Testis (tissue), 5 donors: ENCODE measurements at places on chromosomes 12 and 14.
A peak's percentile ranks its signal among the peaks of the same experiment; 100 is the strongest.

GRCh38 chr14:34711169-34711568 lies 3.2 kb downstream of the CFL2 start:
- DNase-seq: peak; percentile 33

GRCh38 chr14:93150227-93151208 lies 34.2 kb downstream of the MOAP1 start:
- peak; percentile 24 for DNase-seq

GRCh38 chr12:121812320-121812871 lies 8.6 kb downstream of the SETD1B start:
- peak; percentile 82 for DNase-seq

DNA sequence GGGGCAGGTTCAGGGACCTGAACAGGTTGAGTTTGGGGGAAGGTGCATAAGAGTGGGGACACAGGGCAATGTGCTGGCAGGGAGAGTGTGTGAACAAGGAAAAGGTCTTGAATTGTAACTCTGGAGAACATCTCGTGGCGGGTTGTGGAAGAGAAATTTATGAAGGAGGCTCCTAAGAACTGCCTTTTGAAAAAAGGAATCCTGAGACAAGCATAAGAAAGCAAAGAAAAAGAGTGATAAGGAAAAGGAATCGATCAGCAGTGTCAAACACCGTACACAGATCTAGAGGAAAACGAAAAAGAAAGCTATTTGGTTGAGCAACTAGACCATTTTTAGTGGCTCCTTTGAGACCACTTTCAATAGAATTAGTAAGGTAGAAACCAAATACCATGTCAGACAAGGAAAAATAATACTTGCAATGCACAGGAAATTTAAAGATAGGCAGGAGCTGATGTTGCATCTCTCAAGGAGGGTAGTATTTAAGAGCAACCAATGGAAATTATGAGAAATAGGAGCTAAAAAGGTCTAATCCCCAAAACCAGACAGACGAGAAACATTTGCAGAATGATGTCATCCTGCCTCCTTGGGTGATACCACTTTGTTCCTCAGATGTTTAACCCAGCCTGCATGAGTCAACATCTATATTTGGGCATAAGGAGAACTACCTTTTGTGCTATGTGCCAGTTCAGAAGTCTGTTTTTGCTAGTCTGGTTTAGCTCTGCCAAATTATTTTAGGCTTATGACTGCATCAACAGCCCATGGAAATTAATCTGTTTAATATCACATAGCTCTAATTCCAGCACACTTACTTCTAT lies 64.5 kb upstream of the STK38L start:
- DNase-seq: no peak

GRCh38 chr14:89736881-89737280 lies 217.6 kb downstream of the EFCAB11 start:
- DNase-seq: no peak

DNA sequence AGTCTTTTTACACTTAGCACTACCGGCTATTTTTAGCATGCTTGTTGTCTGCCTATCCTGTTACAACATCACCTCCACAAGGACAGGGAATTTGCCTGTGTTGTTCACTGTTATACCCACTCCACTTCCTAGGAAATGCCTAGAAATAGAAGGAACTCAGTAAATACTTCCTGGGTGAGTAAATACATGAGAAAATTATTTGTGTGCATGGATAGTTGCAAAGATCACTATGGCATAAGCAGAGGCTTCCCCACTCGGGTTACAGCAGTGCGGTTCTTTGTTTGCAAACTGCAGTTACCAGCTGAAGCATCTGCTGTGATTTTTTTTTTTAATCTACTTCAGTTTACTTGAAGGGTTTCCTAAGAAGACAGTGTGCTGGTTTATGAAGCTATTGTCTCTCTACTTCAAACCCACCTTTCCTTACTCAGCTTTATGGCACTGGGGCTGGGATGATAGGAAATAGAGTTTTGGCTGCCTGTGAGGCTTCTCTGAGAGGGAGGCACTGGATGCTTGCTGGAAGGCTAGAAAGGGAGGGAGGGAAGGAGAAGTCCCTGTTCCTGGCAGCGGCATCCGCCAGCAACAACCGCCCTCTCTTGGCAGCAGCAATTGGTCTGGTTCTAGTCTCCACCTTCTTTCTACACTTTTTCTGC lies 29.0 kb downstream of the PDE6H start:
- peak; percentile 82 for DNase-seq

DNA sequence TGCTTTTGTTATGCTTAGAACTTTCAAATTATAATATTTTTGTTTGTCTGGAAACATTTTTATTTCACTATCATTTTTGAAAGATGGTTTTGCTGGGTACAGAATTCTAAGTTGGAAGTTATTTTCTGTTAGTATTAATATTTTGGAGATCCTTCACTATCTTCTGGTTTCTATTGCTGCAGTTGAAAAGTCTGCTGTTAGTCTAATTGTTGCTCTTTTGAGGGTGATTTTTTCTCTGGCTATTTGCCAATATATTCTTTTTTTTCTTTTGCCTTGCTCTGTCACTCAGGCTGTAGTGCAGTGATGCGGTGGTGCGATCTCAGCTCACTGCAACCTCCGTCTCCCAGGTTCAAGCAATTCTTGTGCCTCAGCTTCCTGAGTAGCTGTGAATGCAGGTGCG lies 28.2 kb upstream of the ARID2 start:
- no peak for DNase-seq

DNA sequence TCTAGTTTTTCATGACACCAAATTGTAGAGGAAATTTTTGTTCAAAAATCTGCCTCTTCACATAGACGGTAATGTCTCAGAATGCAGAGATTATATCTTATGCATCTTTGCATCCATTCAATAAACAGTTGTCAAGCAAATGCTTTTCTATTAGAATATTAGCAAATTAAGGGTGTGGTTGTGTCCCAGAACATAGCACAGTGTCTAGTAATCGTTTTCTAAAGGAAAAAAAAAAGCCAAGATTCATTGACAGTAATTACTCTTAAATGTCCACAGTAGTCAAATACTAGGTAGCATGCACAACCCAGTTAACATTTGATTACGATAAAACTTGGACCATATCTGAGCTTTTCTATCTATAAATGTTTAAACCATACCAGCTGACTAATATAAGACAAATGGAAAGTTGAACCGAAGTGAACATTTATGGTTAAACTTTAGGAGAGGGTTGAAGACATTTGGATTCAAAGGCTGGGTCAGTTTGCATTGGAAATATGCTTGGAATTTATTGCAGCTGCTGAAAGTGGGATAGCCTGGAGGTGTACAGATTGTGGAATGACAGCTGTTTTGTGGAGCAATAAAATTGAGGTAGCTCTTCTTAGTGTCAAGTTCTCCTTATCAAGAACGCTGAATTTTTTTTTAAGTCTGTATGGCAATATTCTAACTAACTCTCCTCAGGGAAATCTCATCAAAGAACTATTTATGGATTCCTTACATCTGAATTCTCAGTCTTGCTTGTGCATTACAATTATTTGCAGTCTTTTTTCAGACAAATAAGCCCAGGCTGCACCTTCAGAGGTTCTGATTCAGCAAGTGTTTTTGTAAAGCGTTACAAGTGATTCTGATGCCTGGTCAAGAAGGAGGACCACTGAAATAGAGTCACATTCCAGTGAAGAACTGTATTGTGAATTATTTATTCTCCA lies 66.7 kb upstream of the ATP2B1 start:
- DNase-seq: no peak

DNA sequence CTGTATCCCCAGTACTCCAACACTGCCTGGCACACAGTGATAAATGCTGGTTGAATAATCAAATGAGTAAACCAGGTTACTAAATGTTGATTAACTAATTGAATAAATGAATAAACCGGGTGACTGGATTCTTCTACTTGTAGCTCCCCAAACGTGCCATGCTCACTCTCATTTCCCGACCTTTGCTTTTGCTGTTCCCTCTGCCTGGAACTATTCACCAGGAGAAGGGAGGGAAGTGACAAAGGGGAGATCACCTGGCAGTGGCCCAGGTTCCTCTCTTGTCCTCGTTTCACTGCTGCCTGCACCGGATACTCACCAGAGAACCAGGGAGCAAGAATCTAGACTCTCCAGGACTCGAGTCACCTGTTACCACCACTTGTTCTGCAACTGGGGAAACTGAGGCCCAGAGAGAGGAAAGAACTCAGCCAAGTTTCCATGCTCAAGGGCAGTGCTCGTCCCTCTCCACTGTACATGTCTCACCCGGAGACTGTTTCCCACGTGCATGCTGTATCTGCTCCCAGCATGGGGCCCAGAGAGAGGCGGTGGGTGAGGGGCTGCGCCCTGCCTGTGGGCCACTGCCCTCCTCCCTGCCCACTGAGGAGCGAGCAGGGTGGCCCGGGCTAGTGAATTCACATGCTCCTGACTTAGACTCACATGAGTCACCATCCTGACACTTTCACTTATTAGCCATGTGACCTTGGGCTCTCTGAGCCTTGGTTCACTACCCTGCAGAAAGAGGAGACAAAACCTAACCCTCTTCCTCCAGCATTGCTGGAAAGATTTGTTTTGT lies 17.7 kb upstream of the POP5 start:
- DNase-seq: peak; percentile 26

DNA sequence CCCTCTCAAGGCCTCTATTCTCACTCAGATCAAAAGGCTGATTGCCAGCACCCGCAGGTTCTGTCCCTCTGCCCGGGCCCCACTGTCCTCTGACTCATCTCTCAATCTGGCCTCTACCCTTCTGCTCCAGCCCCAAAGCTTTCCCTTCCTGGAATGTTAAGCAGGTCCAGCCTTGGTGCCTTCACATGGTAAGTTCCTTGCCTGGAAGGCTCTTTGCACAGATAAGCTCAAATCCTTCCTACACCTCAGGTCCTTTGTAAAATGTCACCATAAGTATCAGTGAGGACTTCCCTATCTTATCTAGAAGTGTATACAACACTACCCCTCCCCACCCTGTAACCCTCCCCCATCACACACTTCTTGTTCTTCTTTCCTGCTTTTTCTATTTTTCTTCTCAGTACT lies 22.2 kb downstream of the LPCAT3 start:
- DNase-seq: no peak
